Vagina (tissue), 2 donors: ENCODE measurements at places on chromosomes 11 and 22. TPM values are rescaled to one million over a fixed set of nuclear protein-coding genes. Genes with fewer than 3 reads are reported as not detected.
A peak's percentile ranks its signal among the peaks of the same experiment; 100 is the strongest.

DNA sequence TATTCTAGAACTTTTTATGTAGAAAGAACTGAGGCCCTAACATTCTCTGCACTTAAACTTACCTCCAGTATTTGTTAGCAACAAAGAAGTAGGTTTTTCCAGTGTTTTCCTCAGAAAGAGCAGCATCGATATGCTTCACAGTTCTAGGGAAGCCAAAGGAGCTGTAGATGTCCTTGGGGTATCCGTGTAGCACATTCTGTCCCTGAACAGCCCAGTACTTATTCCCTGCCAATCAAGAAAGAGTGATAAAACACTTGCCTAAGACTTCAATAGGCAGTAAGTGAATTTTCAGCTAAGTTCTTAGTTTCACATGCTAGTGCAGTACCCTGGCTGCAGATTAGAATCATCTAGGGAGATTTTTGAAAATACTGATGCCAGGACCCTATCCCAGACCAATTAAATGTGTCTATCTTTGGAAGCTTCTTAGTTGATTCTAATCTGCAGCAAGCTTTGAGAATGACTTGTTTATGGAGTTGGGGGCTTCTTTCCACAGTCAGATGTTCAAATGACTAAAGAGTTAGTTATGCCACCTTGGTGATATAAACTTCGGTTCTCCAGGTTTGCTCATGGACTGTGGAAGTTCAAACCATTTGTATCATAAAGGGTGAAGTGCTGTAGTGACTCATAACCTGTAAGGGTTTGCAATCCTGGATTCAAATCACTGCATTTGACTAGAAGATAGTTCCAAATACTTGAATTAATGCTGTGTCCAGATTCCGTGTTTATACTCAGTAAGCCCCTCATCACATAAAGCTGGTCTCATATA is 6.5 kb downstream of the MMP1 start:
- no peak for DNase-seq

- DNase-seq: no peak
These were observed 60.7 kb downstream of the RAB38 start for GRCh38 chr11:88114486-88115045.

DNA sequence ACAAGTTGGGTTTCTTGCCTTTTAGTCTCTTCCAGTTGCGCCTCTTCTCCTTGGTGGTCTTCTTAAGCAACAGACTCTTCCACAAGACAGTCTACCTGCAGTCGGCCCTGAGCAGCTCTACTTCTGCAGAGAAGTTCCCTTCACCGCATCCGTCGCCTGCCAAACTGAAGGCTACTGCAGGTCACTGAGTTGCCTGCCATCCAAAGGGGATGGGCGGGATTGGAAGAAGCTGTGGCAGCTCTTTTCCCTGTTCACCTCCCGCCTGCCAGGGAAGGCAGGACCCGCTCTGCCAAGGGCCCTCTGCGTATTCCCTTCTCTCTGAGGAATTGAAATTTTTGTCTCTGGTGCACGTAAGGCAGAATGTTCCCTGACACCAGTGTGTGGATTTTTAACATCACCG is 9.2 kb upstream of the STT3A start:
- no peak for DNase-seq

GRCh38 chr22:33756508-33756949 is 163.7 kb downstream of the LARGE1 start:
- DNase-seq: no peak

- no peak for DNase-seq
These were observed 12.8 kb downstream of the BRSK2 start for GRCh38 chr11:1402355-1403077.

- DNase-seq: no peak
These were observed 82.3 kb downstream of the USP35 start for GRCh38 chr11:78270971-78271370.

GRCh38 chr11:86193297-86194095 is 51.1 kb upstream of the EED start:
- no peak for DNase-seq

DNA sequence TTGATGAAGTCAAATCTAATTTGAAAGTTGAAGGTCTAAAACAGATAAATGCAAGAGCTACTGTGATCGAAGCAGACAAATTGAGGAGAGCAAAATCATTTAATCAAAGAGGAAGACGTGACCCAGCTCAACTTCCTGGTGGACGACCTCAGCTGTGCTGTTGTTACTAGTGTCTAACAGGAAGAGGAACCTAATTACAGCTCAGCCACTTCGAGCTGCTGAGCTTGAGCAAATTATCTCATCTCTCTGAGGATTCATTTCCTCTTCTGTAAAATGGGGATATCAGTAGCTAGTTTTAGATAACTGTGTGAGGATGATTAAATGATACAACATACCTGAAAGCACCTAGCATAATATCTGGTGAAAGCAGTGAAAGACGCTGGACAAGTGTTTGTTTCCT is 48.6 kb upstream of the OLFML1 start:
- DNase-seq: no peak

DMC1 gene
- 12.3 TPM for total RNA-seq

GRCh38 chr22:19514831-19515565 is 9.2 kb downstream of the CLDN5 start:
- no peak for DNase-seq

DNA sequence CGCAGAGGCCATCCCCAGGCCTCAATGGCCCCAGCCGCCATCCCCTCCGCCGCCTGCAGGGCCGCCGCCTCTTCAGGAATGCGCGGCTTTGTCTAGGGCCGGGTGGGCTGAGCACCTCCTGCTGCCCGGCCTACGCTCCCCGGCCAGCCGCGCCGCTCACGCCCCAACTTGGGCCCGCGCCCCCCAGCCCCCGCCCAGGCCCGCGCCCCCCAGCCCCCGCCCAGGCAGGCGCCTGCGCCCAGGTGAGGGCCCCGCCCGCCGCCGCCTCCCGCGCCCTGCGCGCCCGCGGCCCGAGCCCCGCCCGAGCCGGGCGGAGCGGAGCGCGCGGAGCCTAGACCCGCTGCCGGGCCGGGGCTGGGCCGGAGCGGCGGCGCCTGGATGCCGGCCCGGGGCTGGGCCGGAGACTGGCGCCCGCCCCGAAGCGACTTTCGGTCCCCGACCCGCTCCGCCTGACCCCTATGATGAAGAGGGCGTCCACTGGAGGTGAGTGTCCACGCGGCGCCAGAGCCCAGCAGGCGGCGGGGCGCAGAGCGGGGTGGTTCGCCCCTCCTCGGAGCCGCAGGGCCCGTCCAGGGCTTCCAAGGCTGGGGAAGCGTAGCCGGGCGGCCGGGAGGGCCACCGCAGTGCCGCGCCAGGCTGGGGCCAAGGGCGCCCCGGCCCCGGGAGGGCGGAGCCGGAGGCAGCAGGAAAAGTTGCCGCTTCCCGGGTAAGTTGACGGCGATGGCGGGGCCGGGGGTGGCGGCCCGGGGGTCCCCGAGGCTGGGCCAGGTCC is 34.3 kb upstream of the PRODH start:
- no peak for DNase-seq

C11orf16 gene
- total RNA-seq: not detected

- no peak for DNase-seq
These were observed 49.9 kb upstream of the SOX6 start for GRCh38 chr11:16406226-16406625.

DNA sequence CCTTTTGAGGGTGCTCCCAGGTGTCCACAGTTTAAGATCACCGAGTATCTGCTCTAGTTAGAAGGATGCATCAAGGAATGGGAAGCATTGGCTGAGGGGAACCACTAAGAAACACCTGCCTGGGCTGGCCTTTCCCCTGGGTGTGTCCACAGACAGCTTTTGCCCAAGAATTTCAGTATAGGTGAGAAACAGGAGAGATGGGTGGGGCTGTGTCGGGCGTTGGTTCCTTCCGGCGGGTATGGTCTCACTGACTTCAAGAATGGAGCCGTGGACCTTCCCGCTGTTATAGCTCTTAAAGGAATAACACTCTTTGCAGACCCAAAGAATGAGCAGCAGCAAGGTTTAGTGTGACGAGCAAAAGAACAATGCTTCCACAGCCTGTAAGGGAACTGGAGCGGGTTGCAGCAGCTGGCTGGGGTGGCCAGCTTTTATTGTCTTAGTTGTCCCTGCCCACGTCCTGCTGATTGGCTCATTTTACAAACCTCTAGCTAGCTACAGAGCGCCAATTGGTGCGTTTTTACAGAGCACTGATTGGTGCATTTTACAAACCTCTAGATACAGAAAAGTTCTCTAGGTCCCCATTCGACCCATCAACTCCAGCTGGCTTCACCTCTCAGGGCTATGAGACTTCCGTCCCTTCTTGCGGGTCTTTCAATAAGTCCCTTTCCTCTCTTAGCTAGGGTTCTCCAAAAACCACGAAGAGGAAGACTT is 2.4 kb downstream of the FADS1 start:
- no peak for DNase-seq

GRCh38 chr11:134581121-134581626 is 169.1 kb upstream of the B3GAT1 start:
- DNase-seq: peak; percentile 44

DNA sequence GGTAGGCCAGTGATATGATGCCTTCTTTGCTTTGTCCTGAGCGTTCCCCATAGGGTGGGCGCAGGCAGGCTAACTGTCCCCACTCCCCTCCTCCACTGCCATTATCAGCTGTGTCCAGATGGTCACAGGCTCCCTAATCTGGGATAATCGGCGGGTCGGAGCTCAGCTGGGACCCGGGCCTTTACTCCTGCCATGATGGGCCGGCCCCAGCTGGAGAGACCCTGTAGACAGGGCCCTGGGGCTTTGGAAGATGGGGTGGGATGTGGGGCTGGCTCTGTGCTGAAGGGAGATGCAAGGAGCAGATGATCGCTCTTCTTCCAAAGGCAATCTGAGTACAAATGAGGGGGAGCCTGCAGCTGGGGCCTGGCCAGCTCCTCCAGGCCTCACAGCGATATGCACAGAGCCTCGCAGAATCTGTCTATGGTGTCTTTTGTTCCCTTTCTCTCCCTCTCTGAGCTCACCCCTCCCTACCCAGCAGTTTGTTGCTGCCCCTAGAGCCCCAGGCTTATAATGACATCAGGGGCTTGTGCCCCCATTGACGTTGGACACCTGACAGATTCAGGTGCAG is 11.9 kb downstream of the KLHL35 start:
- no peak for DNase-seq

- no peak for DNase-seq
These were observed 49.4 kb downstream of the HORMAD2 start for GRCh38 chr22:30129636-30130035.

DNA sequence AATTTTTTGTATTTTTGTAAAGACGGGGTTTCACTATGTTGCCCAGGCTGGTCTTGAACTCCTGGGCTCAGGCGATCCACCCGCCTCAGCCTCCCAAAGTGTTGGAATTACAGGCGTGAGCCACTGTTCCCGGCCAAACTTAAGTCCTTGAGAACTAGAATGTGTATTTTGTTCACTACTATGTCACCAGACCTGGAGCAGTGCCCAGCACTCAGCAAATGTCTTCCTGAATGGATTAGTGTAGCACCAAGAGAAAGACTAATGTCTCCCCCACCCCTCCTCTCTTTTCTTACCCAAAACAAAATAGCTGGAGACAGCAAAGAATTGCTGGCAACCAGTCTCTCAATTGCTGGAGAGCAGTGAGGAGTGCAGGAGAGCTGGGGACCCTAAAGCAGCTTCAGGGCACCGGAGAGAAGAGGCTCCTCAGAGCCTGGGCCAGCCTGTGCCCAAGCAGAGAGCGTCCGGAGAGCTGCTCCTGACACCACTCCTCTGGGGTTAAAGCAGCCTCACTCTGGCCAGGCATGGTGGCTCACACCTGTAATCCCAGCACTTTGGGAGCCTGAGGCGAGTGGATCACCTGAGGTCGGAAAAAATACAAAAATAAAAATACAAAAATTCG is 14.9 kb downstream of the SLC25A18 start:
- DNase-seq: no peak

GLB1L2 gene
- total RNA-seq: 2.0 TPM

DNA sequence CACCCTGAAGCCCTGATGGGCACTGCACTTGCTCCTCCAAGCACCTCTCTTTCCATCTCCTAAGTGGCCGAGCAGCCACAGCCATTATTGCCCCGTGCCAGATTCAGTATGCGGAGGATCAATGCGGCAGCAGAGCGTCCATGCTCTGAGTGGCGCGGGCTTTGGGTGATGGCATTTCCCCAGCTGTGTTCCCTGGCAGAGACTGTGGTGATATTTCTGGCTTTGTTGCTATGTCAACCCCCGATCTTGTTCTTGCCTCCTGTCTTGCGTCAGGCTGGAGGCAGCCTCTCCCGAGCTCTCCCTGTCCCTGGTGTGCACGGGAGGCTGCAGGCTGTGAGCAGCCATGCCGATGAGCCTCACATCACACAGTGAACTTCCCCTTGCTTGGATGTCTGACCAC is 1018.6 kb downstream of the TBC1D22A start:
- peak; percentile 62 for DNase-seq

TREH gene
- 0.25 TPM for total RNA-seq

GAL3ST3 gene
- total RNA-seq: not detected

- DNase-seq: no peak
These were observed 5.2 kb downstream of the SELENOO start for GRCh38 chr22:50205781-50206569.

GRCh38 chr11:34262531-34263081 is 95.2 kb downstream of the ABTB2 start:
- no peak for DNase-seq

GRCh38 chr22:30241576-30242371 is 4.8 kb downstream of the LIF start:
- DNase-seq: no peak

FBLN1 gene
- total RNA-seq: 1,019 TPM

GRCh38 chr11:24588081-24588480 is 91.2 kb downstream of the LUZP2 start:
- no peak for DNase-seq

DNA sequence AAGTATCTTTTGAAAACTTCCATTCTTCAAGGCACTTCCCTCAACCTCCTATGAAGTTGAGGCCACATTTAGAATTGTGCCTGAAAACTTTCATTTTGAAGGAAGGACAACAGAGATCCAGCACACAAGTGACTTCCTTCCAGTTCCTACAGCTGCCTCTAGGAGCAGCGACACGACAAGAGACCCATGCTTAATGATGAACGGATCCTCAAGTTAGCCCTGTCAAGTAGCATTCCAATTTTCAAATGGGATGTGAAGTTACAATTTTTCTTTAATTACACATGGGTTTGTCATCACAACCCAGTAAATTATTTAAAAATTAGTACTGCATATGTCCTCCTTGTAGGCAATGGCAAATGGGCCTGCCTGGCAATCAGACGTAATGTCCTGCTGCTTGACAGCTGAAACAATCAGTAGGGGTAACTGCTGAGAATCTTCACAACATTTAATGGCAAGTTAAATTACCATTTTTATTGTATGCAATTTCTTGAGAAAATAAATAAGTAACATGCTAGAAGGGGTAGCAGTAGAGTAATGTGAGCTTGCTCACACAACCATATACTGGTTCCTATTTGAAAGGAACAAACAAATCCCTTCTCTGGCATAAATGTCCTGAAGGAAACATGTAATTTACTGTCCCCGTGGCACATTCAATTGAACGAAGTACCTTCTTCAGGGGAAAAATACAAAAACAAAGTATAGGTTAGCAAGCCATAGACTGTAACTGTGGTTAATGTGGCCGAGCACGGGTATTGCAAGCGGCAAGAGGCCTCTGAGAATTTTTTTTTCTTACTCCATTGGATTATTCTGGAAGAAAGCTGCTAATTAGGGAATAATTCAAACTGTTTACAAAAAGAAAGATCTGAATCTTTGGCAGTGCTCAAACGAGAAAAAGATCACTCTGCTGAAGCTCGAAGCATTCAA is 288.3 kb downstream of the CADM1 start:
- DNase-seq: no peak

OR51B4 gene
- not detected for total RNA-seq

DRD4 gene
- total RNA-seq: 1.2 TPM

GRCh38 chr11:8728563-8728962 is 46.0 kb downstream of the RPL27A start:
- no peak for DNase-seq

GRCh38 chr11:19696073-19696472 is 16.6 kb upstream of the NAV2 start:
- no peak for DNase-seq
